ENCODE measurements at places on chromosomes 2 and 18.

GRCh38 chr2:225598897-225599296 lies 199.4 kb downstream of the NYAP2 start:
- no peak for DNase-seq

DNA sequence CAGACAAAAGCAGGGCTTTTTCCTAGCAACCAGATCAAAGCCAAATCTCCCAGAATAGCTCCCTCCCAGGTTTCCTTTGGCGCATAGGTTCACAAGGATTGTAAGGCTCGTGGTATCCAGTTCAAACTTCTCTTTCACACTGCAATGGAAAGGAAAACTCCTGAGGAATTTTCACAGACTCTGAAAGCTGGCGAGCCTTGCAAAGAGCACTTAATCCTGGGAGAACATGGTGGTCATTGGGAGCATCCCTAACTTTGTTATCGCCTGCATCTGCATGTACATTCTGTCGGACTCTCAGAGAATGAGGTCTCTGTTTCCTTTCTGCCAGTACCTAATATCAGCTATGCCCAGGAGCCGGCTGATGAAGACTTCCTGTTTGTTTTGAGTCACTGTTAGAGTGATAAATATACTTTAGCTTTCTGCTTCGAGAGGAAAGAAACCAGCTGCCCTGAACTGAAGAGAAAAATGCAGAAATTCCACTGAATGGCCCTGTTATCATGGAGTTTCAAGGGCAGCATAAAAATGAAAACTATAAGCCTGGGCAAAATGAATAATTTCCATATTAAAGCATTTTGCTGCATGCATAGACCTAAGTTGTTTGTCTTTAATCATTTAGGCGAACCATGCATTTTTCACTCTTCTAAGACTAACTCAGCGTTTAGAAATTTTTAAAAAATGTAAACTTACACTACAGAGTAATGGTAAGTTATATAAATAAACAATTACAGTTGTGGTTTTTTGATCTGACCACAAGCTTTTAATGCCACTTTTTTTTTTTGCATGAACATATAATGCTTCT lies 76.4 kb upstream of the ZEB2 start:
- peak; percentile 6 for DNase-seq

GRCh38 chr2:122736279-122736678 lies 980.8 kb downstream of the TSN start:
- no peak for DNase-seq

DNA sequence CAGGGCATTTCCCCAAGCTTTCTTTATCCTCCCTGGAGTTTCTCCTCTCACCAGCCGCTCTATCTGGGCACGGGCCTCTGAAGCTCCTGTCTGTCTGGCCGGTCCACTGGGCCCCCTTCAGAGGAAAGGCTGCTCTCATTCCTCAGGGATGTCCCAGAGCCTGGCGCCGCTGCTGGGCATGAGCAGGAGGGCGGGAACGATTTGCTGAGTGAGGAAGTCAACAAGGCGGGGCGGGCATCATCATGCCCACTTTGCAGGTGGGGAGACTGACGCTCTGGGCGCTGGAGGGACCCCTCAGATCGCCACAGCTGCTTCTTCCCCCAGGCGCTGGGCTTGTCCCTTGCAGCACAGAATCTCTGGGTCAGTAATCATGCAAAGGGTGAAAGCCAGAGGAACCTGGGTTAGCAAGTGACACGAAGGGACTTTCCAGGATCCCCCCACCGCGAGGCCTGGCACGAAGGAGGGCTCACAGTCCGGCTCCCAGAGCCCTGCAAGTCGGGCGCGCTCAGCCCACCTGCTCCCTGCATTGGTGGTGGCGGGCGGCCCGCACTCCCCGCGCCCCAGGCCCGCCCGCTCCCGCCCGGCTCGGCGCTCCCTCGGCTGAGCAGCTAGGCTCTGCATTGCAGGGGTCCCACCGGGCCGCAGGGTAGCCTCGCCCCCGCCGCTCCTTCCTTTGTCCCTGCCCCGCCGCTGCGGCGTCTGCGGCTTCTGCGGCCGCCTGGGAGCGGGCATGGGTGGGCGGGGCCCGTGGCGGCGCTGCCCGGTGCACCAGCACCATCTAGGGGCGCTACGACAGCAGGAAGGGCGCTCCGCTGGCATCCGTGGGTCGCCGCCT lies 157.8 kb downstream of the CYRIA start:
- DNase-seq: peak; percentile 30

- DNase-seq: no peak
Observed at GRCh38 chr18:12658426-12659138, 675 bp upstream of the SPIRE1 start.

DNA sequence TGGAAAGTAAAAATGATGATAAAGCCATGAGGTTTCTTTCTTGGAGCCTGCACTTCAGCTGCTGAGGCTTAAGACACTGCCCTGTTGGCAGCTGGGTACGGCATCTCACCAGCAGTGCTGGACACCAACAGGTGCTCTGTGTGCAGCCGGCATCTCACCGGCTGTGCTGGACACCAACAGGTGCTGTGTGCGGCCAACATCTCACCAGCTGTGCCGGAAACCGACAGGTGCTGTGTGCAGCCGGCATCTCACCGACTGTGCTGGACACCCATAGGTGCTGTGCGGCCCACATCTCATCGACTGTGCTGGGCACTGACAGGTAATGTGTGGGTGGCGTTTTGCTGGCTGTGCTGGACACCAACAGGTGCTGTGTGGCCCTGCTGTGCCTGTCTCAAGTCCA lies 190.8 kb downstream of the TMEM18 start:
- DNase-seq: no peak

DNA sequence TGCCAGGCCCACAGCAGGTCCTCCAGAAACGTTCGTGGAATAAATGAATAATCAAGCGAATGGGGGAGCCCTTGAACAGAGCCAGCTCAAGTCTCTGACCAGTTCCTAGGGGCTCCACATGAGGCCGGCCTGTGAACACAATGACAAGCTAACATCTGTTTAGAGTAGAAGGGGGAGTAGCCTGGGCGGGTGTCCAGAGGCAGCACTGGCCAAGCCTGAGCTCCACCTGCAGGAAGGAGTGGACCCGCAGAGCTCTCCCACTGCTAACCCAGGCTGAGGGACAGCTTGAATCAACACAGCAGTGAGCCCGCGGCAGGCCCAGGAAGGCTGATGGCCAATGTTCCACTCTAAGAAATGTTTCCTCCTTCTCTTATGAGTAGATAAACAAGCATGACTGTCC lies 234.8 kb upstream of the RAB6C start:
- no peak for DNase-seq

GRCh38 chr2:201152999-201153815 lies 29.7 kb upstream of the CASP10 start:
- no peak for DNase-seq

DNA sequence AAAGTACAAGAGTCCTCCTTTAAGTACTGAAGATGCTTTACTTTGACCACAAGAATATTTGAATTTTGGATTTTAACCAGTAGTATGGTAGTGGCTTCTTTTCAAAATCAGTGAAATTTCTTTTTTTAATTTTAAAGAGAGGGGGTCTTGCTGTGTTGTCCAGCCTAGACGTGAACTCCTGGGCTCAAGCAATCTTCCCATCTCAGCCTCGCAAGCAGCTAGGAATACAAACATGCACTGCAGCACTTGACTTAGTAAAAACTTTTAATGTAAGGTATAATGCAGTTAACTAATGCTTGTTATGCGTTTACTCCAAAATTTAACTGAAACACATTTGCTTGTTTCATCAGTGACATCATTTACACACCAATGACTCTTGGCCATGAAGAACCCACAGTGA lies 49.6 kb downstream of the EML4 start:
- no peak for DNase-seq

DNA sequence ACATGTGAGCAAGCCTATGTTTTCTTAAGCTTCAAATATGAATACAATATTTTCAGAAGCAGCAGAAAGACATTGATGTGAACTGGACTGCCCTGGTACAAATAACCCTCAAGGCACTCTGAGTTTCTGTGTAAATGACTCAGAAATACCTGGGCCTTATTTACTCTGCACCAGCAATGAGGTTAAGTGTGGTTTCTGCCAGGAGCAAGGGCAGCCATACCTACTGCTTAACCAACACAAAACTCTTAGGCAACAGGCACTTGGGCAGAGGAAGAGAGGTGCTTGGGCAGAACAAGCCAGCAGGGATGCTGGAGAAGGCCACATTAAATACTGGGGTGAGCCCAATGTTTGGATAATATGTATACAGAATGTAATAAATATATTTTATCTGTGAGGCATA lies 29.4 kb upstream of the ARL5A start:
- DNase-seq: no peak

DNA sequence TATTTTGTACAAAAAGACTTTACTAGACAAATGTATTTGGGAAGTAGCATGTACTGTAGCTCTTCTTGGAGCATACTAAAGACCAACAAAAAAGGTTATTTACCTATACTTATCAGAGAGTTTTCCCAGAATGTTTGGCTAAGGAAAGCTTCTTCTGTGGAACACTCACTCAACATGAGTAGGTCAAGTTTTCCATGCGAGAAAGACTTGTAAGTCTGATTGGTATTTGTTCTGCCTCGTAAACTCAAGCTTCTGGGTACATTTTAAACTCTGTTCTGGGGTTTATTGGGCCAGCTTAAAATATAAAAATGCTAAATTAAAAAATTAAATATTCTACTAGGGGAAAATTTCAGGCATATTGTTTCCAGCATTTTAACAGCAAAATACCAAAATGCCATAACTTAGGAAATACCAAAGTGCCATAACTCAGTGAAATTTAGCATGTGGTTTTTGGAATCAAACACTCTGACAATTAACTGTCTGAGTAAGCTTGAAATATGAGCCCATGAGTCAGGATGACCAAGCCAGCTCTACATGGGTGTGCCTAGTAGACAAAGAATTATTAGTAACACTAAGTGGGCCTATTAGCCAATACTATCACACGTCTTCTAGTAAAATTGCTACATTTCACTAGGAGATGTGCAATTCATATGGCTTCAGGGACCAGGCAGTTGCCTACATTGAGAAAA lies 47.3 kb upstream of the SERPINE2 start:
- peak; percentile 83 for DNase-seq

DNA sequence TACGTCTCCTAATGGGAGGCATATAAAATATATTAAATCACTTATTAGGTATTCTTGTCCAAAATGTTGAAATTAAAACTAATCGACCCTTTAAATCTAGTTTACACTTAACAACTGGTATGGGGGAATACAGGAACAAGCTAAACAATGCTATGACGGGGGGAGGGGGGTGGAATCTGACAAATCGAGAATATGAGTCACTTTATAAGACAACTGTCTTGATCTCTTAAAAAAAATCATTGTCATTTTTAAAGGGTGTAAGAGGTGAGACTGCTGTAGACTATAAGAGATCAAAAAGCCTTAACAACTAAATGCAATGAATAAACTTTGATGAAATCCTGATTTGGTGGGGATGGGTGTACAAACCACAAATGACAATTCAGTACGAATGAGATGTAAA lies 6.0 kb downstream of the MAP3K2 start:
- DNase-seq: no peak

- DNase-seq: no peak
Observed at GRCh38 chr2:240211598-240212424, 71.4 kb upstream of the OTOS start.

DNA sequence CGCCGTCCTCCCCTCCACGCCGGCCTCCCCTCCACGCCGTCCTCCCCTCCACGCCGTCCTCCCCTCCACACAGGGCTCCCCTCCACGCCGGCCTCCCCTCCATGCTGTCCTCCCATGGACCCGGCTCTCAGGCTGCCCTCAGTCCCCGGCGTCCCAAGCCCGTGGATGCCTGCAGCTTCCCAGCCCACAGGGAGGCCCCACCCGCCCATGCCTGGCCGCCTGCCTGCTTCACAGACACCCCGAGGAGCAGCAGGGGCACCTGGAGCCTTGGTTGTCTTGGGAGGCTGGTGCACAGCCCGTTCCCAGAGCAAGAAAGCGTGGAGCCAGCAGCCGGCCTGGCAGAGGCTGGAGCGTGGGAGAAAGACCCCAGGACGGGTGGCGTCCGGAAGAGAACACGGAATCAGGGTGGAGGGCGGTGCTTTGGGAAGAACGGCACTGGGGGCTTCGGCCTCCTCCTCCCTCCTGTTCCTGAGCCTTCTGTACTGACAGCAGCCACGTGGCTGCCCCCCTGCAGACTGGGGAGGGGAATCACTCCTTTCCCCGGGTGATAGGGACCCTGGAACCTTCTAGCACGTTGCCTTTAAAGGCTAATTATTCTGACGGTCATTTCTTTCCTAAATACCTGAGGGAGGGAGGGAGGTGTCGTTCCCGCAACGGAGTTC lies 26.2 kb upstream of the KCNG2 start:
- no peak for DNase-seq

DNA sequence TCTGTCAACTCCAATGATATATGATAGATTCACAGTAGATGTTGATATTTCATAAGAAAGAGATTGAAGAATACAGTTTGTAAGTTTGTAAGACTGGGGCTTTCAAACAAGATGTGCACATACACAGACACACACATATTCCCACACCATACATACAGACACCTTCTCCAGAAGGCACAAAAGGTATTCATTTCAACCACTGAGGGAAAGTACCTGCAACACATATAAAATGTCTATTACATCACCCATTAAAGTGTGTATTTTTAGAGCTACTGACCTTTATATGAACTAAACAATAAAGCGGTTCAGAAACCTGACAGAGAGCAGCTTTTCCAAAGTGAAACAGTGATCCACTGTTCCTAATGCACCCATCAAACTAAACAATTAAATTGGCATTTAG lies 53.3 kb downstream of the CCDC148 start:
- no peak for DNase-seq

Measured in GM03348 (cell line).